ENCODE measurements at places on chromosomes 3 and 15.

DNA sequence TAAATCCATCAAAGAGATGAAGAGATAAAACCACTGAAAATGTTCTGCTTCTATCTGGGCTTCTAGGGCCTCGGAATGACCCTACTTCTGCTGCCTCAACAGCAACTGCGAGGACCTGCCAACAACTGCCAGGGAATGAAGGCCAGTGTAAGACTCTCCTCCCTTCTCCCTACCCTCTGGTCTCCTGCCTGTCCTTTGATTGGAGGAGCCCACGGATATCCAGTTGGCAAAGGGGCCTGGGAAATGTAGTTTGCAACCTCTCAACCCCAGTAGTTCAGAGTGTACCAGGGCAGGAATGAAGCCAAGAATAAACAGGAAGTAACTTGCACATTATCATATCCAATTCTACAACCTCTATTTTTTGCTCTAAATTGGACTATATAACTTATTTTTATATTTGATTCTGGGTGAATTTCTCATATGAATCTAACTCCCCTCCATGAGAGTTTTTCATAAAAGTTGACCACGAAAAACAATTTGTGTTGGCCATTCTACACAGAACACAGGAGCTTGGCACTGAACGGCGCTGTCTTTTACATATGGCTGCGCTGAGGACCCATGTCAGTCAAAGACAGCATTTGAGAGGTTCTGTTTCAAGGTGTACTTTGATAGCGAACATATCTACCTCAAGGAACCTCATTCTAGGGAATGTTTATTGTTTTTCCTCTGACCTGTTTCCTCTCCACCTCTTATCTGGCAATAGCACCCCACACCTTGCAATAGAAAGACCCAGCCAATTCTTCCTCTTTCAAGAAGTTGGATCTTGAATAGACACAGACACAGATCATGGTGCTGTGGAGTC is 91.1 kb upstream of the RNF7 start:
- DNase-seq, result no peak

GRCh38 chr3:17025594-17026139 is 140.9 kb downstream of the PLCL2 start:
- no peak for DNase-seq

DNA sequence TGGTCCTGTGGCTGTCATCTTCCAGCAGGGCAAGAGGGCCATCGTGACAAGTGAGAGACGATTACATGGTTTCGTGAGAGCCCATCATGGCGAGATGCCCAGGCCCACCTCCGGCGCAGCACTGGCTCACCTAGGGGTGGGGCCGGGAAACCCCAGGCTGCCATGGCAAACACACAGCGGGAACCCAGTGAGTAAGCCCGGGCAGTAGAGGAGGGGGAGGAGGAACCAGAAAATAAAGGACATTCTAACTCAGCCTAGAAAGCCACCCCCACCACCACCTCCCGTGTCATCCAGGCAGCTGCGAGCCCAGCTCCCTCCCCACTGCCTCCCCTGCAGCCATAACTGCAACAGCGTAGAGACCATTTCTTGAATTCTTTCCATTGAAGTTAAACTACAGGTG is 52.3 kb downstream of the PCSK6 start:
- no peak for DNase-seq

DNA sequence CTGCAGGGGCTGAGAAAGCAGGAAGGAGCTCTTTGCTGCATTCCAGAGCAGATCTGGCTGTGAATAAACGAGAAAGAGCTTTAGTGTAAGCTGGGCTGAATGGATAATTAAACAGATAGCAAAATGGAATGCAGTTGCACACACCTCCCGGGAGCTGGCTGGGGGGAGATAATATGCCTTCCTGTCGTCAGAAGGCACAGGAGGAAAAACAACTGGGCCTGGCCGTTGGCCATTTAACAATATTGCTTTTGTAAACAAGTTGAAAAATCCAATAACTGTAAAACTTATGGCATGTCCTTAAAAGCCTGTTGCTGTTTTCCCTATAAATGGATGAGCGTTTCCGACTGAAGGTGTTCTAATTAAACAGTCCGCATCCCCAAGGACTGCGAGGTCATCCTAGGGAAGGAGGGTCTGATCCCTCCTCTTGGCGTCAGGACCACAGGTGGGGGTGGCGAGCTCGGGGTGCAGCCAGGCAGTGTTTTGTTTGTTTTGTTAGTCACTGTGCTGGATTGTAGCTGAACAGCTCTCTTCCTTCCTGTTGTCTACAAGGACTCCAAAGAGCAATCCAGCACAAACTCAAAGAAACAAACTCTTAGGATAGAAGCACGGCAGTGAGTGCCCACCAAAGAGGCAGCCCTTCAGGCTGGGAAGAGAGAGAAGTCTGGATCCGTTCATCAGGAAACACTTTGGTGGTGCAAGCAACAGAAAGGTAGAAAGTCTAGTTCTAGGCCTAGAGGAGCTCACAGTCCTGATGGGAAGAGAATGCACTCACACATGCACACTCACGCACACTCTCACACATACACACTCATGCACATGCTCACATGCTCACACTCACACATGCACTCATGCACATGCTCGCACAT is 133.4 kb upstream of the SMAD3 start:
- no peak for DNase-seq

DNA sequence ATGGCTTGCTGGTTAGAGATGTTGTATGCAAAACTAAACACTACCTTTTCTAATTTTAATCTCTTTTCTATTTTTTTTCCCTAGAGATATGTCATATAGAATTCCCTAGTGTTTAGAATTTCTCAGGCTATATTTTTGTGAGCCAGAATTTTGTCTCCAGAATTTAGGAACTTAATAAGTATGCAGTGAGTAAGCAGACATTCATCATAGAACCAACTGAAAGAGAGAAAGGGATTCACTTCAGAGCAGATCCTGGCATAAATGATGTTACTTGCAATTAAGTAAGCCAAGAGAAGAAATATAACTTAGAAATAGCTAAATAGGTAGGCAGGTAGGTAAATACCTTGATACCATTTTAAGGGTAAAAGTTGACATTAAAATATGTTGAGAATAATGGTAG is 288.9 kb downstream of the ZNF385D start:
- DNase-seq, result no peak

DNA sequence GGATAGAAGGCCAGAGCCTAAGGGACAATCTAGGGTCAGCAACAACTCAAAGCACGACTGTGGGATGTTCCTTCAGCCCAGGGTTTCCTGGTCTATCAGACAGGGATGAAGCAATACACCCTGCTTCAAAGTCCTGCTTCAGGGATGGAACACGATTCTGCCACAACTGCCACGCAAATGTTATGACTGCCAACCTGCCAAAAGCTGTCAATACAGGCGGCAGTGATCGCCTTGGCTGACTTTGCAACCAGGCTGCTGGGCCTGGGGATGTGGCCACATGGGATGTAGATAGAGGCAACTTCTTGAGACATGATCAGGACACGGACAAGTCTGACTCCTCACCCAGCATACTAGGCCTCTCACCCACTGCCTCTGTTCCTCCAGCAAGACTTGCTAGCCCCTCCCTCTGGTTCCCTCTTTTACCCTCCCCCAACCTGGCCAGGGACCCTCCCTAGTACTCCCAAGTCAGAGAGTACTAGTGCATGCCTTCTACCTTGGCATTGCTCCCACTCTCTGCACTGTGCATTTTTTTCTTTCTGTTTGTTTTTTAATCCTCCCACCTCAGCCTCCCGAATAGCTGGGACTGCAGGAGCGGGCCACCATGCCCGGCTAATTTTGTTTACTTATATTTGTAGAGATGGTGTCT is 7.6 kb downstream of the CCDC12 start:
- no peak for DNase-seq

DNA sequence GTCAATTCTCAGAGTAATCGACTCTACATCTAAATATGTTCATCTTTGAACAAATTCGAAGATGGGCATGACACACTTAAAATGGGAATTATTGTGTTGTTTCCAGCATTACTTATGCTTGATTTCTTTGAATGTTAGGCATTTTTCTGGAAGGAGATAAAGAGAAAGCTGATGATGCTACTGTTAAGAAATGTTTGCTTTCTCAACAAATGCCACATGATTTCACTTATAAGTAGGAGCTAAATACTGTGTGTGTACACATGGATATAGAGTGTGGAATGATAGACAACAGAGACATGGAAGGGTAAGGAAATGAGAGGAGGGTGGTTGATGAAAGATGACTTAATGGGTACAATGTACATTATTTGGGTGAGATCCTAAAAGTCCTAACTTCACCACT is 400.9 kb downstream of the TBL1XR1 start:
- no peak for DNase-seq

DNA sequence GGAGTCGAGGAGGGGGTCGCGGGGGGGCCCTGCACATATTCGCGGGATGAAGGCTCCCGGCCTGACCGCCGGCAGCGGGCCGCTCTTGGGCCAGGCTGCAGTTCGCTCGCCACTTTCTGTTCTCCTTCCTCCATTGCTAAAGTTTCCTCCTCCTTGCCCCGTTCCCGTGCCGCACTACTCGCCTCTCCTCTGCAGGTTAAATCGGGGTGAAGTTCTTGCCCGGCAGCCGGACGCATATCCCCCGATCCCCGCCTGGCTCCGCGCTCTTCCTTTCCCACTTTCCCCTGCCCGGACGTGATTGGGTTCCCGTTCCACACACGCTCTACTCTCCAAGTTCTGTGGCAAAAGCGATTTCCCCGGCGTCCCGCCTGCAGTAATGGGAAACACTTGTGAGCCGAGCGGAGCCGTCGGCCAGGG is 556 bp downstream of the CRYBG3 start:
- no peak for DNase-seq

GRCh38 chr3:182276512-182276911 is 516.8 kb upstream of the ATP11B start:
- DNase-seq, result no peak

Data from stimulated activated CD4-positive, alpha-beta T cell treated with anti-CD3 and anti-CD28 coated beads, Interleukin-1b, Interleukin-23, amount 100 ng/mL, for 1 hour (primary cell).